ENCODE measurements at places on chromosomes 7 and 10. TPM values are rescaled to one million over a fixed set of nuclear protein-coding genes. Genes with fewer than 3 reads are reported as not detected.

Gene HOXA7
- total RNA-seq: 0.76 TPM

Gene FAM25A
- total RNA-seq: 371 TPM

Gene PTF1A
- not detected for total RNA-seq

Gene ELAPOR2
- total RNA-seq: 10.9 TPM

Gene CDK14
- total RNA-seq: 2.1 TPM

Gene AKR1C3
- total RNA-seq: 79.3 TPM

Gene POU6F2
- not detected for total RNA-seq

Gene ZPBP
- not detected for total RNA-seq

DNA sequence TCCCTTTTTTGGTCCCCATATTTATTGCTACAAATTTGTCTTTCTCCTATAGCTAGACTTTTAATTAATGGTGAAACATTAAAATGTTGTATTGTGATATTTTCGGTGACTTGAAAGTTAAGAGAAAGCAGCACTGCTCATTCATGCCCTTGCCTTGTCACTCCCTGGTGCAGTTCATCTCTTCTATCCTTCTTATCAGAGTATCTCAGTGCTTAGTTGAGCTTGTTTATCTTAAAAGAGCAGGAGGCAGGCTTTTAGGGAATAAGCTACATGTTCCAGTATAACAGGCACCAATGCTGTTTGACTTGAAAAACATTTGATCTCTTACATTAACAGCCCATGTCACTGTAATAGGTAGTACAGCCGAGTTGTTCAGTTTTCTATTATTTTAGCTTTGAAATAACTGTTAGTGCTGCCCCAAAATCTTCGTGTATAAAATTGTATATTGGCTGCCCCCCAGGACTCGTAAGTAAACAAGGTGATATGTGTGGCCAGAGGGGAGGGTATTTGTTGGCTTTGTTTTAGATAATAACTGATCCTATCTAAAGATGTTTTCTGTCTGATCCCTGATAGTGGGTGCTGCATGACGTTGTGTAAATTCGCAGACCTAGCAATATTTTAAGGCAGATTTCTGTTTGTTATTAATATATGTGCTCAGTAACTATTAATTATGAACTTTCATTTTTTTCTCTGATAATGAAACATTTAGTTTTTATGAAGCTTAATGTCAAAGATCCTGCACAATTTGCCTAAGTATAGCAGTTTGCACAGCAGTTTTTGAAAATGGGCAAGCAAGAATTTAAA, 96.5 kb downstream of the BTRC start:
- DNase-seq: no peak

DNA sequence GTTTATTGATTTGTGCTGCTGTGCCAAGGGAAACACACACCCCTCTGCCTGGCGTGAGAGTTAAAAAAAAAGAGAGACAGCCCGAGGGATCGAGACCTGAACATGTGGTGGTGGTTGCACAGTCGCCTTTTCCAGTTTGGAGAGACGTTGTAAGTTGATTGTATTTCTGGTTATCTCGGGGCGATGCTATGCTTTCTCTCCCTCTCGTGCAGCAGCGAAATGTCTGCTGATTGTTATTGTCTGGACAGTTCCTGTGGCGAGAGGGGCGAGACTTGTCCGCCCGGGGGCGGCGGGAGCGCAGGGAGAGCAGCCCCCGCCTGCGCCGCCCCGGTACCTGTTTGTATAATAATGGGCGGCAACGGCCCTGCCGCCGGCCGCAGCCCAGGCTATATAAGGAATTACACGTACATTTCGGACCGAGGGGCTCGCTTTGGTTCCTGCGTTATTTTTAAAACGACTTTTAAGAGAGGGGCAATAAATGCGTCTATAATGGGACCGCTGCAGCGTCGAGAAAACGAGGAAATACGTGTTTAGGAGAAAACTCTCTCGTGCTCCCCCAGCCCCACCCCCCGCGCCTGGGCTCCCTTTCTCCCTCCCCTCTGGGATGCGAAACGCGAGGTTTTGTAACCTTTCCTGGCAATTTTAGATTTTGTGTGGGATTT, 1.7 kb downstream of the ZEB1 start:
- DNase-seq: no peak

GRCh38 chr7:95517870-95518269, 32.1 kb downstream of the ASB4 start:
- DNase-seq: no peak

- DNase-seq: no peak
Observed at GRCh38 chr7:84188786-84189405, 5.7 kb downstream of the SEMA3A start.

GRCh38 chr7:57342954-57343353, 107.0 kb upstream of the ZNF716 start:
- no peak for DNase-seq

DNA sequence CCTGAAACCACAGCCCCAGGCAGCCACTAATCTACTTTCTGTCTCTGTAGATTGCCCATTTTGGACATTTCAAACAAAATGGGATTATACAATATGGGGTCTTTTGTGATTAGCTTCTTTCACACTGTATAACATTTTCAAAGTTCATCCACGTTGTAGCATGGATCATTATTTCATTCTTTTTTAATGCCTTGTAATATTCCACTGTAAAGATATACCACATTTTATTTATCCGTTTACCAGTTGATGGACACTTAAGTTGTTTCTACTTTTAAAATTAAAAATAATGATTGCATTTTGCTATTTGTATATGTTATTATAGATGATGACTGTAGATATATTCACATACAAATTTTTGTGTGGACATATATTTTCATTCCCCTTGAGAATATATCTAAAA, 60.7 kb downstream of the CUBN start:
- DNase-seq: no peak

DNA sequence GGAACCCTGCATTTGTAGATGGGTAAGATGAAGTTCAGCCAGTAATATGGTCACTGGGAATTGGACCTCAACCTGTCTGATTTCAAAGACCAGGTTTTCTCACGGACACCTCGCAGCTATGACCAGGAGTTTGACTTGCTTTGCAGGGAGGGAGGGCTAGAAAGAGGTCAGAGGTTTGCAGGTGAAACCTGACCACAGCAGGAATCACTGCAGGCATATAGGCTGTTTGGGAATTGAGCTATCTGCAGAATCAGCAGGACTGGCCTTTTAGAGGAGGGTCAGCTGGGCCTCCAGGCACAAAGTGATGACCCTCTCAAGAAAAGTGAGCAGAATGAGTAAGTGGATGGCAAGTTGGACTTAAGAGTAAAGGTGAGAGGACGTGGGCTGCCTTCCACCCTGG, 166.3 kb downstream of the ADRA2A start:
- no peak for DNase-seq

DNA sequence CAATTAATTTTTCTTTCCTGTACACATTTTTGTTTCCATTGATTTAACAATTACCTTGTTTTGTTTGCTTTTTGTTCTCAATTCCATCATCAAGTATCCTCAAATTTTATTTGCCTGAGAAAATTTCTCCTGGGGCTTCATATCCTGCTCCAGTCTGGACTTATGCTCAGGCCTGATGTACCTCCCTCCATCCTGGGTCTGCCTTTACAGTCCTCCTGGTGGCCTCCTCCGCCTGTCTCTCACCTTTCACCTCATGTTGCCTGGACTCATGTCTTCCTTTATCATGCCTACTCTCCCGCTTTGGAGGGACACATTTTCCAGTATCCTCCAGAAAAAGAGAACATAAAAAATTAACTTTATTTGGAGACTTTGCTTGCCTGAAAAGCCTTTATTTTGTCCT, 12.1 kb upstream of the TAS2R60 start:
- DNase-seq: no peak

GRCh38 chr7:40077849-40078248, 56.6 kb downstream of the MPLKIP start:
- no peak for DNase-seq

DNA sequence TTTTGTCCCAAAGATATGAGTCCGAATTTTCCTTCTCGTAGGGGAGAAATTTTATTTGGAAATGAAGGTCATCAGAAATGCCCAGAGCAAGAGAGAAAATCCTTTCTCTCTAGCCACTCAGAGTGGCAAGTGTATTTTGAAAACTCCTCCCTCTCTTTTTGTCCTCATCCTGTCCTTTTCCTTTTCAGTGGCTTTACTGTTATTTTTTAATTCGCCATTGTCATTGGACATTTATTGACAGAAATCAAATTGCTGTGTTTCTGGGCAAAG, 39.6 kb downstream of the TET1 start:
- no peak for DNase-seq

GRCh38 chr10:61406736-61407135, 46.4 kb downstream of the TMEM26 start:
- DNase-seq: no peak

GRCh38 chr7:124251636-124252035, 218.8 kb upstream of the TMEM229A start:
- no peak for DNase-seq

DNA sequence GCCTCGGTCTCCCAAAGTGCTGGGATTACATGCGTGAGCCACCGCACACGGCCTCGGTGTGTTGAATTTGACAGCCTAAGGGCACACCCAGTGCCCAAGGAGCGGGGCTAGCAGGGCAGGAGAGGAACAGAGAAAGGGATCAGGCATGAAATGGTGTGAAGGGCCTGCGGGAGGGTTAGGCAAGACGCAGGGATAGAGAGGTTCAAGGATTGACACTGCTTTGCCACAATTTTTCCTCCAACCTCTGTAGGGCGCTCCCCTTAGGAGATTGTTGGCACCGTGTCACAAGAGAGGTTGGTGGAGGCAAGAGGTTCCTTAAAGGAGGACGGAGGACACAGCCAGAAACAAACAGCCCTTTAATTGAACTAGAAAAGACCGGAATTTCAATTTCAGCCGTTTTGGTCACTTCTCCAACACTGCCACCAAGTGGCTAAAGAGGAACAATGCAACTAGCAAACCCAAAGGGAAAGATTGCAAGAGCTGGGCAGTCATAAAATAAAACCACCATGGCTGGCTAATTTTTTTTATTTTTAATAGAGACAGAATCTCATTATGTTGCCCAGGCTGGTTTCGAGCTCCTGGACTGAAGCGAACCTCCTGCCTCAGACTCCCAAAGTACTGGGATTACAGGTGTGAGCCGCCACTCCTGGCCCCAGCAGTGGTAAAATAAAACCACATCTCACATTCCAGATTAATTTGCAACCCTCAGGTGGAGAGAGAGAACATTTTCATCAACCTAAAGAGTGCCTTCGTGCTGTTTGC, 6.9 kb upstream of the CREB3L2 start:
- DNase-seq: no peak

DNA sequence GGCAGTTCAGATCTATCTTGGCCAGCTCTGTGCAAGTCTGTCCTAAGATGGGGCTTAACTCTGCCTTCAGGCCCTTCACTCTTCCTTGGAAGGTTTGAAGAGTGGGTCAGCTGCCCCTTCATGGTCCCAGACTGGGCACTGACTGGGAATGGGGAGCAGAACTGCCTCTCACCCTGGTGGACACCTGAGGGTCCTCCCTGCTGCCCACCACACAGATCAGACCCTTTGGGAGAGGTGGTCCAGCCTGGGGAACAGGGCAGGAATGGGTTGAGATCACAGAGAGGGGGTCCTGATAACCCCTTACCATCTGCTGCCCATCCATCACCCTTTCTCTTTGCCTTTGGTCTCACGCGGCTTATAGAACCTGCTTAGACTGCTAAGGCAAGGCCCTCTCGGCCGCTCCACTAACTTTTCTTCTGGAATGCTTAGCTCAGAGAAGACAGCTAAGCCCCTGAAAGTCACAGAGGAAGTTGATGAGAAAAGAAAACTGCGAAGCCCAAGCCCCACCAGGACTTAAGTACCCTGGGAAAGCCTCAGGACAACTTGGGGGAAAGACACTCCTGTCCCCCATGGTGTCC, 402 bp upstream of the CDHR1 start:
- no peak for DNase-seq

DNA sequence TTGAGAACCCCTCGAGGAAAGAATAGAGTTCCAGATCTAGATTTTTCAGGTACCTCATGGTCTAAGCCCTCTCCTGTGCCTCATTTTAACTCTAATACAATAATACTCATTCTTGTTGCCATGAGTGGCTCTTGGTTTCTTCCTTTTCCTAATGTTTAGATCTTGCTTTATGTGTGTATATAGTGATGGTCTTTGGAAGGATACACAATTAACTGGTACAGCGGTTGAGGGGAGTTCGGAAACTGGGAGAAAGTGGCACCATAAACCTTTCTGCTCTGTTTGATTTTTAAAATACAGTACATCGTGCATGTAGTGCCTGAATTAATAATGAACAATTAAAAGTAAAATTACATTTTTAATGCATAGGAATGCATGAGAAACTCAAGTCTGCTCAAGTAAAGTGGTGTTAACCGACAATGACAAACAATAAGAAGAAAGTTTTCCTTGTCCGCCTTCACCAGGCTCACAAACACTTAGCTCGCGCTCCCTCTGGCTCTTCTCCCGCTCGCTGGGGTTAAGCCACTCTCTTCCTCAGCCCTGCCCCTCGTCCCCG, 386 bp upstream of the EIF4EBP2 start:
- DNase-seq: no peak

GRCh38 chr10:80492848-80493521, 38.9 kb downstream of the TSPAN14 start:
- DNase-seq: no peak

GRCh38 chr7:10677668-10678232, 295.9 kb upstream of the PHF14 start:
- no peak for DNase-seq

Measured in esophagus squamous epithelium (tissue), 5 donors.